ENCODE measurements at places on chromosomes 13 and 19.

DNA sequence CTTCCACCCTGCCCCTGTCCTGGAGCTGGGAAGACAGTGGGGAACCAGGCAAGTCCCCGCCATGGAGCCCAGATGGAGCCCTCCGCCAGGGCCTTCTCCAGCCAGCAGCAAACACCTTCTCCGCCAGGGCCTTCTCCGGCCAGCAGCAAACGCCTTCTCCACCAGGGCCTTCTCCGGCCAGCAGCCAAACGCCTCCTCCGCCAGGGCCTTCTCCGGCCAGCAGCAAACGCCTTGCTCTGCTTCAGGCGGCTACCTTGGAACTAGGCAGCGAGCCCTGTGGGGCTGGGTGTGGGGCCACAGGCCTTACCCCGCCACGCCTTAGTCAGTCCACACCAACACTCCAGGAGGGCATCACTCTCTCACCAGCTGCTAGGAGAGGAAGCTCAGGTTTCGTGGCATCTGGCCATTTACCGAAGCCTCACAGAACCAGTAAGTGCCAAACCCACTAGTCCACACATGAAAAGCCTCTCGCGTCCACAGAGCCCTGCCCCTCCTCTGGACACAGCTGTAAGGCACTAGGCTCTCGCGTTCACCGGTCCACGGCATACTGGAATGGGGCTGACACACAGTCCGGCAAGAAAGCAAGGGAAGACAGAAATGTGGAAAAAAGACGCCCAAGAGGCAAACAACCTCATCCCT is 41.0 kb downstream of the MLLT1 start:
- DNase-seq: no peak

GRCh38 chr19:46637224-46637623 is 1.2 kb upstream of the GNG8 start:
- no peak for DNase-seq

GRCh38 chr13:48175185-48175584 is 57.8 kb upstream of the ITM2B start:
- DNase-seq: no peak

GRCh38 chr19:4980067-4980466 is 11.2 kb downstream of the KDM4B start:
- DNase-seq: no peak

- no peak for DNase-seq
Measured at GRCh38 chr19:7989071-7989575, 16.3 kb downstream of the ELAVL1 start.

DNA sequence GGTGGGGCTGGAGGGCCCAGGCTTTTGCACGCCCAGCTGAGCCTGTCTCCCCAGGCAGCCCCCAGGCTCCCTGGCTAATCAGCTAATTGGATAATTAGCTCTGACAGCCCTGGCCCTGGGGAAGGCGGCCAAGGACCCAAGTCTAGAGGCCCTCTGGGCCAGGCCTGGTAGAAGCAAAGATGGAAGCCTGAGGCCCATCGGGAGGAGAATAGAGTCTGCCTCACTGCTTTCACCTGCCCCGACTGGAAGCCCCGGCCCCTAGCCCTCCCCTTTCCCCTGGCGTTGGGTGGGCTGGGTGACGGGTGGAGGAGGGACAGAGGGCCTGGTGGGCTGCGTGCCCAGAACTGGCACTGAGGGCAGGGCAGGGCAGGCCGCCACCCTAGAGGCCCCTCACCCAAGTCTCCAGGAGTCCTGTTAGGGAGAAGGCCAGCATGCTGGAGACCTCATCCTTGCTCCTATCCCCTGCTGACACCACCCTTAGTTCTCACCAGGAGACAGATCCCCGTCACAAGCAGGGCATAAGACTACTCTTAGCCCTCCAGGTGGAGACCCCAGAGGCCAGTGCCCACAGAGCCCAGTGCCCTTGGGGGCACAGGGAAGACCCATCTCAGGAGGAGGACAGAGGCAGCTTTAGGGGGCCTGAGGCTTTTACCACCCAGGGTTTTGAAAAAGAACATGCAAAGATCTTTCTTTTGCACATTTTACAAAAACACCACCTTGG is 12.0 kb downstream of the LYL1 start:
- no peak for DNase-seq

- DNase-seq: no peak
Measured at GRCh38 chr19:50402544-50403301, 16.0 kb upstream of the SPIB start.

DNA sequence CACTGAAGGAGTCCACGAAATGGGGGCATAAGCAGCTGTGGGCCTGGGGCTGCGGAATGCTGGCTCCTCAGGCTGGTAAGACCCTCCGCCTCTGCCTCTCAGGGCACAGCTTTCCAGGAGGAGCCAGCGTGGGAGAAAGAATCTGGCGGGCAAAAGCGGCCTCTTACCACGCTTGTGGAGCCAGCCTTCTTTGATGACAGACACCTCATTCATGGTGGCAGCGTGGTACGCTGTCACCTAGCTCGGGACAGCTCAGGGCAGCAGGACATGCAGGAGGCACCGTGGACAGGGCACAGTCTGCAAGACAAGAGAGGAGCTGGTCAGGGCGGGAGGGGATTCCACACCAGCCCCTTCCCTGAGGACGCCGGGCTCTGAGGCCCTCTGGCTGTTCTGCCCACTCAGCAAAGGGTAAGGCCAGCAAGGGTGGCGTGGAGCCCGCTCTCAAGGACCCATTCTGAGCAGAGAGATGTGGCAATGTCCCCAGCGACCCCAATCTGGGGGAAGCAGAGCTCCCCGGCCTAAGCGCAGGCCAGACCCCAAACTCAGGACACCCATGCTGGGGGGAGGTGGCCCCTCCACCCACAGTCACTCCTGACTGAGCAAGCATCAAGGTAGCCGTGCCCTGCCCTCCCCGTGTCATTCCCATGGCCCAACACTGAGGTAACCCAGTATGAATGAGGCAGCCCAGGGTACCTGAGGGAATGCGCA is 19.9 kb downstream of the AKT2 start:
- no peak for DNase-seq

GRCh38 chr13:88450515-88450914 is 779.3 kb downstream of the SLITRK5 start:
- DNase-seq: no peak

DNA sequence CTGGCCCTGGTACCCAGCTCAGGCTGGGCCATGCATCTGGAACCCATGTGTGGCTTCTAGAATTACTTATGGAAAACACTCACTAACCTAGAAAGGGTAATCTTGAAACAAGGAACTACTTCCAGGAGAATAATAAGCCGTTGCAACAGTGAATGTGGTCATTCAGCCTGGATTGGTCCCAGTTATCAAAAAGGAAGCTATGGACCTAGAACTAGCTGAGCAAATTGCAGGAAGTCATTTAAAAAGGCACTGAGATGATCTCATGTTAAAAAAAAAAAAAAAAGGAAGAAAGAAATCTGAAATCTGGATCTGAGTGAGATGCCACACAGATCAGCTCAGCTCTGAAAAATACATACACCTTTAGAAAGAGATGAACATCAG is 59.6 kb downstream of the DCT start:
- DNase-seq: no peak

GRCh38 chr13:98947925-98948324 is 29.9 kb downstream of the DOCK9 start:
- DNase-seq: no peak

- DNase-seq: no peak
Measured at GRCh38 chr13:46229251-46229650, 17.5 kb downstream of the LRRC63 start.

DNA sequence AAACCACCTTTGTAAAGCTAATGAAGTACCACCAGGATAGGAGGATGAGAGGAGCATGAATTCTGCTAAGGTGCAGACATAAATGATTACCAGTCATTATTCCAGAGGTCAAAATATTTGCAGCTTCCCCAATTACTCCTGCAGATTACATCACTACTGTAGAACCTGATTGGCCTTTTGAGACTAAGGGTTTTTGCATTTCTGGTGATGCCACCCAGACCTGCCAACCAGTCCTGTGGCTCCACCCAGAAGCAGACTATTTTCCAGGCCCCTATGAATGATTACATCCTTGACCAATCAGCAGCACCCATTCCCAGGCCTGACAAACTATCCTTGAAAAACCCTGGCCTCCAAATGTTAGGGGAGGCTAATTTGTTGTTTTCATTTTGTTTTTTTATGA is 11.2 kb upstream of the KCNC3 start:
- DNase-seq: no peak

GRCh38 chr13:23842406-23842805 is 46.8 kb downstream of the MIPEP start:
- DNase-seq: no peak

GRCh38 chr19:50728084-50728737 is 5.0 kb downstream of the CLEC11A start:
- peak; percentile 50 for DNase-seq

DNA sequence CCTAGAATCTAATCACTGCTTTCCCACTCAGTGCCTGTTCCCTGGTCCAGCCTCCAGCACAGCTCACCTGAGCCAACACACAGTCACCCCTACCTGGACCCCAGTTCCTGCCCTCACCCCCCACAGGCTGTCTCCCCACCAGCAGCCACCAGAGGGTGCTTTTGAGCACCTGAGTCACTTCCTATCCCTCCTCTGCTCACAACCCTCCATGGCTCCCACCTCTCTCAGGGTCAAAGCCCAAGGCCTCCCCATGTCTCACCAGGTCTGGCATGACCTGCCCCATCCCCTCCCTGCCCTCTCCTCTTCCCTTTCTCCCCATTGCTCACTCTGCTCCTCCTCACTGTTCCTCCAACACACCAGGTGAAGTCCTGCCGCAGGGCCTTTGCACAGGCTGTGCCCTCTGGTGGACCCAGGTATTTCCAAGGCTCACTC is 7.1 kb upstream of the DPP9 start:
- no peak for DNase-seq

DNA sequence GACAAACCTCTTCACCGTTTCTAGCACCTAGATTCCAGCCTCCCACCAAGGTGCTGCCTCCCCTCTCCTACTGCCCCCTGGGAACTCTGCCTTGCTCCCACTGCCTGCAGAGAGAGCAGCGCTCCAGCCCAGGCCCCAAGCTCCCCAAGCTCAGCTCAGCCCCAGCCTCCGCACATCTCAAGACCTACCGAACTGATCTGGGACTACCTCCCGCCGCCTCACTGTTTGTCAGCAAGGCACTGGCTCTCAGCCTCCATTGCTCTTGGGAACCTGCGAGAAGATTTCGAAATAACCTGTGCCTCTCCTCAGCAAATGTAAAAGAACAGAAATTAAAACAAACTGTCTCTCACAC is 92.4 kb upstream of the GPR183 start:
- DNase-seq: no peak

GRCh38 chr19:14059093-14059480 is 2.8 kb downstream of the PALM3 start:
- DNase-seq: no peak

GRCh38 chr19:21474671-21475181 is 30.7 kb upstream of the ZNF429 start:
- DNase-seq: peak; percentile 39

DNA sequence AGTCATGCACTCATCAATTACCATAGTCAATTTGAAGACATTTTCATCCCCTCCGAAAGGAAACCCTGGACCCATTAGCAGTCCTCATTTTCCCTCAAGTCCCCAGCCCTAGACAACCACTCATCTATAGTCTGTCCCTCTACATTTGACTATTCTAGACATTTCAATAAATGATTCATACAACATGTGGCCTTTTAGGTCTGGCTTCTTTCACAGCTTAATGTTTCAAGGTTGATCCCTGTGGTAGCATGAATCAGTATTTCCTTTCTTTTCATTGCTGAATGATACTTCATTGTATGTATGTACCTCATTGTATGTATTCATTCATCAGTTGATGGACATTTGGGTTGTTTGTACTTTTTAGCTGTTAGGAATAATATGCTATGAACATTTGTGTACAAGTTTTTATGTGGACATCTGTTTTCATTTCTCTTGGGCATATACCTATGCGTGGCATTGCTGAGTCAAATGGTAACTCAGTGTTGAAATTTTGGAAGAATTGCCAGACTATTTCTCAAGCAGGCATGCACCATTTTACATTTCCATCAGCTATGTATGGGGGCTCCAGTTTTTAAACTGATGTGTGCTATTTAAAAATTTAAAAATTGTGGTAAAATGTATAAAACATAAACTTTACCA is 18.4 kb downstream of the SPATA13 start:
- DNase-seq: no peak

- no peak for DNase-seq
Measured at GRCh38 chr13:102141625-102142472, 260.0 kb downstream of the FGF14 start.

DNA sequence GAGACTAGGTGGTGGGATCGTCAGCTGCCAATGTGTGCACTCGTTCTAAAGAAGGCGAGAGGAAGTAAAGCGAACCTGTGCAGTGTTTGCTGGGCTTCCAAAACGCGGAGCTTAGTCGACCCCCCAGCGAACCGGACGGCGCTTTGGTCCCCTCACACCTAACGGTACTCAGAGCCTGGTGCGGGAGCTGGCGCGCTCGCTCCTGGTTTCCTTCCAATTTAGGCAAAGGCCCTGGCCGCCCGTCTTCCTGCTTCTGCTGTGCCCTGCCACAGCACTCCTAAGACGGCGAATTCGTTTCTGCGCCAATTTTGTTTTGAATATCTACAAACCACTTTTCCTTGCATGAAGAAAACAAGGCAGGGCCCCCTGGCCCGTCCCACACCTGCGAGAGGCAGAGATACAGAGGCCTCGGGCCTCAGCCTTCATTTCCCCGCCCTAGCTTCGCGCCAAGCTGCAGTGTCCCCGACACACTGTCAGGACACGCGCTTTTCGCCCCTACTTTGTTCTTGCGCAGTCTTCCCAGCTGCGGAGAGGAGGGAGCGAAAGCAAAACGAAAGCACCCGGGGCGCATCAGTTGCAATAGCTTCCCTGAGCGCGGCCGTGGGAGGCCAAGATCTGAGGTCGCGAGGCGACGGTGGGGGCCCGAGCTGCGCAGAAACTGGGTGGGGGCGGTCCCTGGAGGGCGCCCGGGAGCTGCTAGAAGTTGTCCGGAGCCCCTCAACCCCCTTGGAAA is 111.9 kb downstream of the KCNRG start:
- DNase-seq: peak; percentile 61

DNA sequence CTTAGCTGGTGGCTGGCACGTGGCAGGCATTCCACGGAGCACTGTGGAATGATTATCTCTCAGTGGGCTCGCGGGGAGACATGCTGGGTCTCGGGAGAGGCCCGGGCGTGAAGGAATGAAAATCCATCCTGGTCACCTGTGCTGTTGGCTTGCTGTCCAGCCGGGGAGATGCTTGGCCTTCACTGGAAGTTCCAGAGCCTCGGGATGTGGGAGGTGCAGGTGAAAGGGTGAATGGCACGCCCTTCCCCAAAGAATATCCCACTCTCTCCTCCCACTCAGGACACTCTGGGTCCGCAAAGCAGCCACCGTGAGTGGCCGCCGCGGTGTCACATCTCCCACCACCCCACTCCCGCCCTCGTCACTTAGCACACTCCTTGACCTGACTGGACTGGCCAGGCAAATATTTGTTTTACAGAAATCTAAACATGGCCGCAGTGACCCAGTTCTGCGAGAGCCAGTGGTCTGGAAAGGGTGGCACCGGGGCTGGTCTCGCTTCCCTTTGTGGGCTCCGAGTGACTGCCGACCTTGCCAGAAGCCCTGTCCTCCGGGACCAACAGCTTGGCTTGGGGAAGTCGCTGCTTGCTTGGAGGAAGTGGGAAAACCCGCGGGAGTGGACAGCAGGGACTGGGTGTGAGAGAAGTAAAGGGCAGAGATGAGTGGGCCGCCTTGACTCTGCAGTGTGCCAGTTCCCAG is 8.0 kb downstream of the DPP9 start:
- no peak for DNase-seq
